ENCODE measurements at places on chromosomes 3 and 15.

DNA sequence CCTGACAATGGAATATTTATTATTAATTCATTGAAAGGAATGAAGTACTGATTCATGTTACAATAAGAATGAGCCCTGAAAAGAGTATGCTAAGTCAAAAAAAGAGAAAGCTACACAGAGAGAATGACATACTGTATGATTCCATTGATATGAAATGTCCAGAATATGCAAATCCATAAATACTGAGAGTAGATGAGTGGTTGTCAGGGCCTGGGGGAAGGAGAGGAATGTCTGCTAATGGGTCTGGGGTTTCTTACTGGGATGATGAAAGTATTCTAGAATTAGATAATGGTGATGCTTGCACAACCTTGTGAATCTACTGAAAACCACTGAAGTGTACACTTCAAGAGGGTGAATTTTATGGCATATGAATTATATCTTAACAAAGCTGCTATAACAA is 79.9 kb upstream of the HACD2 start:
- DNase-seq: no peak

DNA sequence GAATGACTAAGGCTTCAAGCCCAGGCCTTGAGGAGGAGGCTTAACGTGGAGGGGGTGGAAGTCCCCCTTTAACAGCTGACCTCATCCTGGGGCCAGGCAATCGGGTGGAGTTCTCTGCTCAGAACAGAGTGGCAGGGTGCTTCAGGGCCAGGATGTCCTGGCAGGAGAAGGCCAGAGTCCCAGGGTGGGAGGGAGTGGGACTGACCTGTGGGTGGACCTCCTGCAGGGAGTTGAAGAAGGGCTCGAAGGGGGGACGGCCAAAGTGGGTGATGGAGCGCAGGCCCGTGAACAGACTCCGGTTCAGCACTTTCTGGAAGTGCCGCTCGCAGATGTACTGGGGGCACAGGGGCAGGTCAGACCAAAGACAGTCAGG is 19.6 kb downstream of the DUOX2 start:
- DNase-seq: no peak

DNA sequence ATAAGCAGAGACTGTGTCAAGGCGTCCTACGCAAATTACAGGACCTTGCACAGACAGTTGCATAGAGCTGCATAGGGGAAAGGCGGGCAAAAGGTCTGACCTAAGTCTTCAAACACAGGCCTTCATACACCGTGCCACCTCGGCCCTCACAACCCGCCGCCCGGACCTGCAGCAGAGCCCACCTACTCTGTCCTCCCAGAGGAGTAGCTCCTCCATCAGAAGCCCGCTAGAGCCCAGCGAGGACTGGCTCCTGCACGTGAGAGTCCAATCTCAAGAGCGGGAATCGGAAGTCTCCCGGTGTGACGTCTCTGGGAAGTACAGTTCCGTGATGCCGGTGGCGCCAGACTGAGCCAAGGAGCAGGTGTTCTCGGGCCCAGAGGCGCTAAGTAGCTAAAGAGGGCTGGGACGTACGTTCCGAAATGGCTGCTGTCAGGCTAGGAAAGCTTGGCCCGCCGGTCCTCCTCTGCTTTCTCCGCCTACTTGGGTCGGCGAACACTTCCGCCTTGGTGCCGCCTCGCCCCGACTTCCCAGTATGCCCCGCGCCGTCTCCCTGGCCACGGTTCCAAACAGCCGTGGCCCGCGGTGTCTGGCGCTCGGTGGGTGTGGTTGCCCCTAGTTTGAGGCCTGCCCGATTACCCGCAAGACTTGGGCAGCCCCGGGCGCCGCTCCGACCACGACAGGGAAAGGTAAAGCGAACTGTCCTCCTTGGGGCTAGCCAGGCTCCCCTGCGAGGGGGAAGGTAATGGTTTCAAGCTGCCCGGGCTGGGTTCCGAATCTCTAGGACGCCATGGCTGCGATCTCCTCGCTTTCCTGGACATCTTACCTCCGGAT is at the start of the genes ASTE1 and NEK11:
ASTE1 (minus strand) TSS at position 505 of the 831 bp plus-strand sequence. CDS start 1,519 bp downstream, outside the sequence.
NEK11 (plus strand) TSS at position 557 of the 831 bp plus-strand sequence. CDS start 2,832 bp downstream, outside the sequence.
- peak; percentile 86 for DNase-seq

- DNase-seq: peak; percentile 53
These were observed 126.7 kb downstream of the MYLK start for GRCh38 chr3:123757281-123757940.

DNA sequence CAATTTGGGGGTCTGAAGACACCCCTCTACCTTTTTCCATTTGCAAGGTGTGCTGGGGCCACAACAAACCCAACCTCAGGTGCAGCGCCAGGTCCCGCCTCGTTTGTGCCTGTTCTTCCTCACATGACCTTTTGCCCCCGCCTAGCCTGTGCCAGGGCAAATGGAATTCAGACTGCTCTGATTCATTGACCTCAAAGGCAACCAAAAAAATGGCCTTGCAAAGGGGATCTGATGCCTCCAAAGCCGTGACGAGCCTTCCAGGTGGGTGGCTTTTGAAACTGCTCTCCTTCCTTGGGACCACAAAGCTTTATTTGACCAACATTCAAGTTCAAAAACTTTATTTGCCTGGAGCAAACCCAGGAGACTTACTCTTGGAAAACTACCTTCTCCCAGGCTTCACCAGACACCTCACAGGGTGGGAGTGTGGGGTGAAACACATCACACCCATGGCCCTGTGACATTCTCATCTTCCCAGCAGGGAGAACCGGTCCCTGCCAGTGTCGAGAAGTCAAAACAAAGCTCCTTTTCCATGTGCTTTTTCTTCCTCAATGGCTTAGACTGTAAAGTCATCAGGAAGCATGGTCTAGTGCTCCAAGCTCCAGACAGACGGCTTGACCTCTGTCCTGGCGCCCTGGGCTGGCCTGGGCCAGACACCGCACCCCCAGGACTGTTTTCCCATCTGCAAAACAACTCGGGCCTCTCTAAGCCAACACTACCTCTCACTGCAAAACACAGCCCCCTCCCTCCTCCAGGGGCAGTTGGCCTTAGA is 103.9 kb upstream of the HES1 start:
- no peak for DNase-seq

- no peak for DNase-seq
These were observed 254.2 kb upstream of the STT3B start for GRCh38 chr3:31278532-31278931.

DNA sequence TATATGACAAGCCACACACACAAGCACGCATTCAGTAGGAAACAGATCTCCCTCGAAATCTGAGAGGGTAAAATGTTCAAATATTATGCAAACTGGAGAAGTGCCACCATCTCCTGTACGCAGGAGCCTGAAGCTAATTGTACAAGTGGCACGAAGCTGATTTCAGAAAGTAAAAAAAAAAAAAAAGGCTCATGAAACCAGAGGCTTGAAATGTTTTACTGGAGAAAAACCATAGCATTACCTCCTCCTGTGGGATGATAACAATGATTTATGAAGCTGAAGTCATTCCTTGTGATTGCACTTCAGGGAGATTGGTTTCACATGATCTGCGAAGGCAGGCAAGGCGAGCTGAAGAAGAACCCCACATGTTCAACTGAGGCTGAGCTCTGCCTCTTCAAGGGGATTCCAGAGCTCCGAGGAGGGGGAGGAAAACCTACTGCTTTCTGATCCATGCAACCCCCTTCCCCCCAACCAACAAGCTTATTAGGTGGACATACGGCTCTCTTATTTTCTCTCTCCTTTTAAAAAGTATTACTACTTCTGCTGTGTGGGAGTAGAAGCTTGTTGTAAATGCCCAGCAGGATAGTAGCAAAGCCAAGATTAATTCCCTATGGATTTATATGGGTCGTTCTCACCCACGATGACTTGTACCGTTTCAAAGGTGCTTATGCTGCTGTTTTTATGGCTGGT is 101.1 kb downstream of the GREM1 start:
- DNase-seq: no peak

DNA sequence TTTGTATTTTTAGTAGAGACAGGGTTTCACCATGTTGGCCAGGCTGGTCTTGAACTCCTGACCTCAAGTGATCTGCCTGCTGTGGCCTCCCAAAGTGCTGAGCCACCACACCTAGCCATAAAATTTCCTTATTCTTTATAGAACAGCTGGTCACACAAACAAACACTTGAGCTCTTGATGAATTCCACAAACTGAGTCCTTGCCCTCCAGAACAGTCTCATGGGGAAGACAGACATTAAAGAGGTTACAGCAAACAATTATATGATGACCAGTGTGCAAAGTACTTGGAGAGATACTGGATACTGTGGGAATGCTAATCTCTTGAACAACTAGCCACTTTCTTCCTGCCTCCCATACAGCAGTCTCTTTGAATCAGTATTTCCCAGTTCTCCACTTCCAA is 7.5 kb upstream of the ATP11B start:
- no peak for DNase-seq

DNA sequence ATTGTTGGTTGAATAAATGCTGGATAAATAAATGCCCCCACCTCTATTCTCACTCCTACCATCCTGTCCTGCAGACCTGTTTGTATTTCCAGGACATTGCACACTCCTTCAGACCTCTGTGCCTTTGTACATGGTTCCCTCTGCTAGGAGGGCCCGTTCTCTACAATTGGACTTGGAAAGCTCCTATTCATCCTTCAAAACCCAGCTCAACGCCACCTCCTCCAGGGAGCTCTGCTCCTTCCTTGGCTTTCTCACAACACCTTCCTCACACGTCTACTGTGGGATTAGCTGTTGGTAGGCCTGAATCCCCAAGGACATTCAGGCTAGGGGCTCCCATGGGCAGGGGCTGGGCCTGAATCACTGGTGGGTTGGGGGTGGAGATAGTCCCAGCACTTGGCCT is 78.7 kb upstream of the SEC13 start:
- DNase-seq: no peak

GRCh38 chr3:136250059-136250902 is at the start of gene PCCB:
TSS of gene PCCB (plus strand) at chr3:136250340. CDS start at chr3:136250376, 36 bp downstream.
- DNase-seq: peak; percentile 96

- DNase-seq: no peak
These were observed 152.3 kb downstream of the AKAP13 start for GRCh38 chr15:85532689-85533088.

DNA sequence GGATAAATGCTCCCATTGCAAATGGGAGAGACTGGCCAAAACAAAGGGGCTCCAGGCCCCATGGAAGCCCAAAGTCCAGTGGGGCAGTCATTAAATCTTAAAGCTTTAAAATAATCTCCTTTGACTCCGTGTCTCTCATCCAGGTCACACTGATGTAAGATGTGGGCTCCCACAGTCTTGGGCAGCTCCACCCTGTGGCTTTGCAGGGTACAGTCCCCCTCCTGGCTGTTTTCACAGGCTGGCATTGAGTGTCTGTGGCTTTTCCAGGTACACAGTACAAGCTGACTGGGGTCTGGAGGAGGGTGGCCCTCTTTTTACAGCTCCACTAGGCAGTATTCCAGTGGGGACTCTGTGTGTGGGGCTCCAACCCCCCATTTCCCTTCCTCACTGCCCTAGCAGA is 45.9 kb downstream of the NIPA2 start:
- peak; percentile 43 for DNase-seq

DNA sequence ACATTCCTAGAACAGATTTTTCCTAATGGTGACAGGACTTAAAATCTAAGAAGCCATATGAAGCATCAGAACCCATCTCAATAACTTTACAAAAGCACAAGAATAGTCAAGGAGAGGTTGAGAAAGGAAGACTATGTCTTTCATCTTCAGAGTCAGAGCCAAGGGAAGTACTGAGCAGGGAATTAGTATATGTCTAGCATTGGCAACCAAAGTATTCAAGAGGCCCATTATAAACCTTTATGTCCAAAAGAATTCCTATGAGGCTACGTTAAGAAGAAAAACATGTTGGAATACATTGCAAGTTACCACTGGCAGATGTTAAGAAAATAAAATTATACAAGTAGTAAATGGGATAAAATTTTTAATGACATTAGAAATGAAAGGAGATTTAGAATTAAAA is 150.5 kb downstream of the MAGI1 start:
- no peak for DNase-seq

GRCh38 chr3:34001990-34002389 is 203.6 kb downstream of the PDCD6IP start:
- DNase-seq: no peak

DNA sequence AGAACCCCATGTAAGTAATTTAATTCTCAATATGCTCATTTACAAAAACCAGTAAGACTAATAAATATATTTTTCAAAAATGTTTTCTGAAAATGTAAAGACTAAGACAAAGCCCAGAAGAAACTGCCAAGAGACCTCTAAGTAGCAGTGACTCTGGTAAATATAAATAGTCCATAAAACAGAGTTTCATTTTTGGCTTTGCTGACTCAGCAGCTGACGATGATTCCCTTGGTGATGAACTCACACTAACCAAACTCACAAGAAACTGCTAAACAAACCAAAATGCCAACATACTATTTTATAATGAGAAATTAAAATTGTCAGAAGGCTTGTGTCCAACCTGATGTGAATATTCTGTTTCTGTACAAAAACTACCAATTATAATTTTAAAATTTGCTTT is 31.5 kb upstream of the IMPG2 start:
- DNase-seq: no peak

DNA sequence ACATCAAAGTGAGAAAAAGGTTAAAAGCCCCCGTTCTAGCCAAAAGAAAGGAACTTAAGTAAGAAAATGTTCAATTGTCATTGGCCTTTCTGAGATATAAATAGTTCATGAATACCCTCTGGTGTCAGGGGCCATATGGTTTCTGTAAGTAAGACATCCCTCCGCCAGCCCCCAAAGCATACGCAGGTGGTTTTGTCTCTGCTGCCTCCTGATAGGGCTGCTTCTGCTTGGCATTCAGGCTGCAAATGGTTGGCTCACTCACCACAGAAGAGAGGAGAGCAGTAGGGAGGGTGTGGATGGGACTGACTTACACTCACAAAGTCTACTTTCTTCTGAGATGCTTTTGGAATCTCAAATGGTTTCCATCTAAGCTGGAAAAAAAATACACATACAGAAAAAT is 29.8 kb downstream of the HGD start:
- DNase-seq: no peak

GRCh38 chr3:77254967-77255831 is 215.3 kb downstream of the ROBO2 start:
- peak; percentile 47 for DNase-seq

- DNase-seq: no peak
These were observed 204.1 kb upstream of the ZBTB20 start for GRCh38 chr3:115351193-115351592.

GRCh38 chr15:78054966-78055365 is 22.5 kb downstream of the TBC1D2B start:
- no peak for DNase-seq

DNA sequence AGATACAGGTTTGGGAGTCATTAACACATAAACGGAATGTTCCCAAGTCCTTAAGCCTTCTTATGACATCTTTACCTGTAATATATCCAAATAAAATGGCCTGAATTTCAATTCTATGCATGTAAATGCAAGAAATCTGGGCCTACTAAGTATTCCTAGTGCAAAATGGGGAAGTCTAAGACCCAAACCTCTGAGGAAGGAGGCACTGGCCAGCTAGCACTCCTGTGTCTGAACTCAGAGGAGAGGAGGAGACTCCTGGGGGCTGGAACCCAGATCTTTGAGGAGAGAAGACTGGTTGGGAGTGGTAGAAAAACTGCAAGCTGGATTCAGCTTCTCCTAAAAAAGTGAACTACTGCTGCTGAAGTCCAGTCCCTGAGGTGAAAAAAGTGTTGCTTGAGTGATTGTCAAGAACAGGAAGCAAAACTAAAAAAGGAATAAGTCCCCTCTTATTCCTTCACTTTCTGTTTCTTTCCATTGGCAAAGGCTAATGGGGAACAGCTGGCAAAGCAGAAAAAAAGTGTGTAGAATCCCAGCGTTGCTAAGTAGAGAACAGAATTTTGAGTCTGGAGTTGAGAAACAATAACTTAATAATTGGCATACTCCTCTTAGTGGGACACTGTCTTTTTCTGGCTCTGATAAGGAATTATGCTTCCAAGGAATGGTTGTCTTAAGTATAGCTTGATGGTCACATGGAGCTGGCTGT is 54.8 kb upstream of the ATP2C1 start:
- DNase-seq: no peak

GRCh38 chr3:115359536-115359935 is 212.4 kb upstream of the ZBTB20 start:
- no peak for DNase-seq

Measured in OCI-LY7 (cell line).